ENCODE measurements at places on chromosomes 2 and 18.

- no peak for DNase-seq
Observed at GRCh38 chr2:182522972-182523473, 96.2 kb upstream of the PDE1A start.

GRCh38 chr2:206859330-206859739 lies 80.0 kb upstream of the CPO start:
- DNase-seq: no peak

- no peak for DNase-seq
Observed at GRCh38 chr18:37318360-37319355, 246.9 kb downstream of the CELF4 start.

DNA sequence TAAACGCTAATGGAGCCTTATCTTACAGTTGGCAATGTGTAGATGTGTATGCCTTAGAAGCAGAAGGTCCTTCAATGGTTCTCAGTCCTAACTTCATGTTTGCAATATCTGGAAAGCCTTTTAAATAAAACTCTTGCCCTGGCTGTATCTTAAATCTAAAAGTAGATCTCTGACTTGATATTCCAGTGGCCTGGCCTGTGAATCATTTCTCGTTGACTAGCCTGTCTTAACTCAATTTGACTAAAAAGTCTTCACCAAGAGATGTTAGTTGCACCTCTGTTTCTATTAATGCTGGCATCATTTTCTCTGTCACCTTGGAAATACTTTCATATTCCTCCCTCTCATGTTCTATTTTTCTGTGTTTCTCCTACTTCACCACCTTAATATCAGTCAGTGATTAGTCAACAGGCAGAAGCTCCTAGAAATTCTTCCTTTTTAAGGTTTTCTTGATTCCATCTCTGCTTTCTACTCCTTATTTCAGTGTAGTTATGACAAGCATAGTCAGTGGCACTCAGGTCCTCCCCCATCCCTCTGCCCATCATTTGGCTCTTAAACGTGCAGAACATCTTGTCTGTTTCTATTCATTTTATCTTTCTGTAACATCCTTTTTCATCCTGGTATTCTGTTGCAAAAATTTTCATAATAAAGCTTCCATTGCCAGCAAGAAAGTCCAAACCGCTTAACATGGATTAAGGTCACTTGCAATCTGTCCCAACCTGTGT lies 4.3 kb downstream of the ITGAV start:
- no peak for DNase-seq

DNA sequence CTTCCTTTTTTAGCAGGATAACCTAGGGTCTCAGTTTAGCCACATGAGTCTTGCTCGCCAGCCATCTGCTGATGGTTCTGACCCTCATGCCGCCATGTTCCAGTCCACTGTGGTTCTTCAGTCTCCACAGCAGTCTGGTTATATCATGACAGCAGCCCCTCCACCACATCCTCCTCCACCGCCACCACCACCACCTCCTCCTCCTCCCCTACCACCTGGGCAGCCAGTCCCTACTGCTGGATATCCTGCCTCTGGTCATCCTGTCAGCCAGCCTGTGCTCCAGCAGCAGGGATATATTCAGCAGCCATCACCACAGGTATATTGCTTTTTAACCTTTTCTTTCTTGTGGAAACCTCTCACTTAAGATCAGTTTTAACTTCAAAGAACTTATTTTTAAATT lies 89.9 kb upstream of the UBXN4 start:
- no peak for DNase-seq

DNA sequence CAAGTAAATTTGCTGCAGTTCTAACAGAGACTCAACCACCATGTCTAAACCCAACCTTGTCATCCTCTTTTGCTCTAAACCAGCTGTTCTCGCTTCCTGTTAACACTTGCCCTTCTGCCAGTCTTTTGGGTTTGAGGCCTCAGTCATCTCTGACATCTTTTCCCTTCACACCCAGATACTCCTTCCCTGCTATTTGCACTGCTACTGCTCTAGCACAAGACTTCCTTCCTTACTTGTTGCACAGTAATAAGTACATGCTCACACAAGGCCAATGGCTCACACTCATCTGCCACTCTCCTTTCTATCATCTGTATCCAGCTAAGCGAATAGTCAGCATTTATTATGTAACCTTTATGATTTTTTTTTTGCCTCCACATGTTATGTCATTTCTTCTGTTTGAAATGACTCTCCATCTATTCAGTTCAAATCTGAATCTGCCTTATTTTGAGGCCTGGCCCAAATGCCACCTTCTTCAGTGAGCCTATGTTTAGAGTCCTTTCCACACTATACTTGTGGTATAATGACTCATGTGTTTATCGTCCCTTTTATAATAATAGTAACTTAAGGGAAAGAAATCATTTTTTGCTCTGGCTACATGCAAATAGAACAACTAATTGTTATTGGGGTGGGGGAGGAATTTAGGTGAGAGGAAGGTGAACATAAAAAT lies 22.5 kb upstream of the CDKL4 start:
- no peak for DNase-seq

- peak; percentile 55 for DNase-seq
Observed at GRCh38 chr2:29218550-29219125, 103.4 kb downstream of the CLIP4 start.

DNA sequence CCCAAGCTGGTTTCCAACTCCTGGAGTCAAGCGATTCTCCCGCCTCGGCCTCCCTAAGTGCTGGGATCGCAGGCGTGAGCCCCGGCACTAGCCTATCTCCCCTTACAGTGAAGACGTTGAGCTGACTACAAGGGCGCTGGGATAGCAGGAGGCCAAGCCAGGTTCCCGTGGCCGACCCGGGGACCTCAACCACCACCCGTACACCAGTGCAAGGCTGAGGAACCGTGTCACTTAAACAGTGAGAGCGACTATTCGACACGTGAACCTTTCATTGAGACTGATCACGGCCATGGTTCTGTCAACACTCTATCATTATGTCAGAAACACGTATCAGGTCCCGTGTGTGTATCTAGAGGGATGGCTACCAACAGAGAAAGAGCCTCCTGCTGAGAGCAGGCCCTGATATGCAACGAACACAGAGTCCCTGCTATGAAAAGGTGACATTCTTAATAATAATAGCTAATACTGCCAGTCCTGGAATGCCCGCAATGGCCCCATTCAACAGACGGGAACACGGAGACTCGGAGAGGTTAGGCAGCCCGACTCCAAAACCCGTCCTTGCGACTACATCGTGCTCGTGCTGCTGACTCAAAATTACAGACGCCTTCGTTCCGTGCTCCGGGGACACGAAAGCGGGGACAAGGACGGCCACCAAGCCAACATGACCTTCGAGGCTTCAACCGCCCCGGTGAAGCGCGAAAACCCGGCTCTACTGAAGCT lies 833 bp downstream of the AFG3L2 start:
- no peak for DNase-seq

GRCh38 chr2:99890568-99891427 lies 251.6 kb downstream of the AFF3 start:
- no peak for DNase-seq

GRCh38 chr2:223890721-223891120 lies 53.3 kb upstream of the AP1S3 start:
- DNase-seq: no peak

DNA sequence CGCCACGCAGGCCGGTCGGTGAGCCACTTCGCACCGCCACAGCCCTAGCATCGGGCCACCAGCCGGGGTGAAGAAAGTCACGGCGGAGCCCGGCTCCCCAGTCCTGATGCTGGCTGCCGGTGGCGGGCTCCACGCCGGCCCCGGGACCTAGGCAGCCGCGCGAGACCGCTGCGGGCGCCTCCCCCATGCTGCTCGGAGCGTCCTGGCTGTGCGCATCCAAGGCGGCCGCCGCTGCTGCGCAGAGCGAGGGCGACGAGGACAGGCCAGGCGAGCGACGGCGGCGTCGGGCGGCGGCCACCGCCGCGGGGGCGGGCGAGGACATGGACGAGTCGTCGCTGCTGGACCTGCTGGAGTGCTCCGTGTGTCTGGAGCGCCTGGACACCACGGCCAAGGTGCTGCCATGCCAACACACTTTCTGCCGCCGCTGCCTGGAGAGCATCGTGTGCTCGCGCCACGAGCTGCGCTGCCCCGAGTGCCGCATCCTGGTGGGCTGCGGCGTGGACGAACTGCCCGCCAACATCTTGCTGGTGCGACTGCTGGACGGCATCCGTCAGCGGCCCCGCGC lies 433 bp downstream of the SH3RF3 start:
- no peak for DNase-seq

- peak; percentile 71 for DNase-seq
Observed at GRCh38 chr18:79950515-79951341, 725 bp downstream of the SLC66A2 start.

DNA sequence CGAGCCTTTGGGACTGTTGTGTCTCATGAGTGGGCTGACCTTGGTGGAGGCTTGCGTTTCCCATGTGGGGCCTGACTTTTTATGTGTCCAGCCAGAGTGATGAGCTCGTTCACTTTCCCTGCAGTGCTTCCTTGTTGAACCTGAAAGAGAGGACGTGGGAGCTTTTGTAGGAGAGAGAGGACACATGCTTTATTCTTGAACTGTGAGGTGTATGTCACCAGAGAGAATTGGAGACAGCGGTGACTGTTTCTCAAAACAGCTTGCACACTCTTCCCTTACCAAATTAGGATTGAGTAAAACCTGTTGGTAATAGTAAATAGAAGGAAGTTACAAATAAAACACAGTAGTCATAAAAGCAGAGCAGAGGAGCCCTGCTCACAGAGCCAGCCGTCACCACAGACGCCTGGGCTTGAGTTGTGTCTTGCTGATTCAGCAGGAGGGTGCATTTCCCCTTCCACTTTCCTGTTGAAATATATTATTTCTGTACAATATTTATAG lies 60.7 kb downstream of the INPP4A start:
- no peak for DNase-seq

Data from coronary artery (tissue), 2 donors.